ENCODE measurements at places on chromosomes 12 and 14. TPM values are rescaled to one million over a fixed set of nuclear protein-coding genes. Genes with fewer than 3 reads are reported as not detected.

Gene RHOJ
- 78.7 TPM for polyA plus RNA-seq

Gene SOCS2
- polyA plus RNA-seq = 94.9 TPM

Gene PPTC7
- 8.8 TPM for polyA plus RNA-seq

GRCh38 chr14:77230914-77231313, 40.1 kb downstream of the NGB start:
- DNase-seq = no peak

GRCh38 chr12:90936230-90937005, 18.6 kb downstream of the CCER1 start:
- DNase-seq = no peak

GRCh38 chr14:68627868-68628604, 164.8 kb downstream of the ZFP36L1 start:
- no peak for DNase-seq

- DNase-seq = peak; percentile 50
Observed at GRCh38 chr12:111570084-111570961, 28.8 kb downstream of the ATXN2 start.

DNA sequence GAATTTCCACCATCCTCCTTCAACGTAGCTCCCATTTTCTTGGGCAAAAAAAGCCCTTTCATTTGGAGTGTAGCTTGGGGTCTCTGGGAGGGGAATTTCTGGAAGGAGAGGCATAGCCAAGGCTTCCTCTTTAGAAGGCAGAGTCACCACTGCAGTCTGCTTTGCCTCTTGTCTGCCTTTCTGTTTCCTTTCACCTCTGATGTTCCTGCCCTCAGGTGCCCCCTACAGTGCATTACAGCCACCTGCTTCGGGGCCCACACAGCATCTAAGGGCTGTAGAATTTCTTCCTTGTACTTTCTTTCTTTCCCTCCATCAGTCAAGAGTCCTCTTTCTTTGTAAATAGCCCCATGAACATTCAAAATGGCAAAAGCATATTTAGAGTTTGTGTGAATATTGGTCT, 1313.9 kb downstream of the TMEM121 start:
- no peak for DNase-seq

- DNase-seq = no peak
Observed at GRCh38 chr12:124413401-124413800, 118.5 kb downstream of the RFLNA start.

DNA sequence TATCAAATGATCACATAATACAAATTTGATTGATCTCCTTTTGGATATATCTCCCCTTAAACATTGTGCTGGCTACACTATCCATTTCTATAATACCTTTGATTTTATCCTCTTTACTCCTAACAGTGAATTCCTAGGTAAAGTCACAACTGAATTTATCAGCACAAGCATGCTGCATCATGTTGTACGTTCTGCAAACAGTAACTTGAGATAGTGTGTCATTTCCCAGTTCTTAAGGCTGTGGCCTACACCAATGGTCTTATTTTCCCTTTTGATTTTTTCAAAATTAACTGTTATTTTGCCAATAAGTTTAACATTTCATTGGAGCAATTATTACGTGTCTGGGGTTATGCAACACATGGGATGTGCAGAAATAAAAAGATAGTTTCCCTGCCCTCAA, 24.8 kb downstream of the PRKCH start:
- DNase-seq = no peak

GRCh38 chr14:69079188-69079742, 73.7 kb downstream of the DCAF5 start:
- peak; percentile 75 for DNase-seq

- DNase-seq = no peak
Observed at GRCh38 chr12:56234746-56235436, 5.0 kb downstream of the SLC39A5 start.

GRCh38 chr12:38775457-38775856, 129.9 kb downstream of the CPNE8 start:
- no peak for DNase-seq

DNA sequence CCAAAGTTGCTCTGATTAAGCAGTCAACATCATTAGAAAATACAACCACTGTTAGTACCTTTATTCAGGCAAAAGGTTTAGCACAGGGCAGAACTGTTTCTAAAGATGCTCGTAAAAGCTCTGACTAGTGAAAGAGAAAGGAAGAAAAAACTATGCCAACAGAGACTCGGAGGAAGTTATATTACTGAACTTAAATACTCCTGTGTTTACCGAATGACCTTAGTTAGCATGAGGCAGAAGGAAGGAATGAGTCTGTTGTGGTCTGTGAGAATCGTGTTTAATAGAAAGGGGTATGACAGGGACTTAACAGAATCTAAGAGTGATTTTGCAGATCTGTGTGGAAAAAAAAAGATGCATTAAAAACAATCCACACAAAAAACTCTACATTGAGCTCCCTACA, 84.1 kb upstream of the OVCH1 start:
- peak; percentile 85 for DNase-seq

All from BJ (cell line).